CD4-positive, CD25-positive, alpha-beta regulatory T cell (primary cell): ENCODE measurements at places on chromosomes 1 and 21. TPM values are rescaled to one million over a fixed set of nuclear protein-coding genes. Genes with fewer than 3 reads are reported as not detected.

SV2A gene
- 1.6 TPM for polyA plus RNA-seq

LCK gene
- 983 TPM for polyA plus RNA-seq

OXCT2 gene
- not detected for polyA plus RNA-seq

TCP10L gene
- 1.1 TPM for polyA plus RNA-seq

OR2AK2 gene
- not detected for polyA plus RNA-seq

TAF12 gene
- polyA plus RNA-seq = 50.1 TPM

MRPL20 gene
- polyA plus RNA-seq = 174 TPM

NKAIN1 gene
- not detected for polyA plus RNA-seq

MTMR11 gene
- polyA plus RNA-seq = 0.30 TPM
